ENCODE measurements at places on chromosomes 6 and 20.

- no peak for DNase-seq
Measured at GRCh38 chr20:16314320-16314719, 258.9 kb downstream of the KIF16B start.

GRCh38 chr6:44920952-44921491 is 407.1 kb upstream of the RUNX2 start:
- DNase-seq = no peak

- DNase-seq = no peak
Measured at GRCh38 chr6:143097224-143097795, 36.6 kb downstream of the AIG1 start.

DNA sequence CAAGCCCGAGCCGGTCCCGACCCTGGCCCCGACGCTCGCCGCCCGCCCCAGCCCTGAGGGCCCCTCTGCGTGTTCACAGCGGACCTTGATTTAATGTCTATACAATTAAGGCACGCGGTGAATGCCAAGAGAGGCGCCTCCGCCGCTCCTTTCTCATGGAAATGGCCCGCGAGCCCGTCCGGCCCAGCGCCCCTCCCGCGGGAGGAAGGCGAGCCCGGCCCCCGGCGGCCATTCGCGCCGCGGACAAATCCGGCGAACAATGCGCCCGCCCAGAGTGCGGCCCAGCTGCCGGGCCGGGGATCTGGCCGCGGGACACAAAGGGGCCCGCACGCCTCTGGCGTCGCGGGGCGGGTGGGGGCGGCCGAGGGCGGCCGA is 37.5 kb downstream of the YTHDF1 start:
- no peak for DNase-seq

DNA sequence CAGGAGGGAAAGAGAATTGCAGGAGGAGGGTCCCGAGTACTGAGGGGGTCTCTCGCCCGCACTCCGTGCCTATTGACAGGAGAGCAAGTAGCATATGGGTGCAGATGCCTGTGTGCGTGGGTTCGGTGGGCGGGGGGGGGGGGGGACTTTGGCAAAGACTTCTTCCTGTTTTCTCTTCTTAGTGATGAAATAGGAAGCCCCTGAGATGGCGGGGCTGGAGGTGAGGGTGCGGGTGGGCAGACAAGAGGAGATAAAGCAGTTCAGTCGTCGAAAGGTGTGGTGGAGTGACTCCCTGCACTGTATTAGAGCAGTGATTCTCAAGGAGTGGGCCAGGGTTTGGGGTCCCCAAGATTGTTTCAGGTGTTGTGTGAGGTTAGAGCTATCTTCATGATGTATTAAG is 3.7 kb downstream of the NAA20 start:
- DNase-seq = no peak

Data from stimulated activated CD4-positive, alpha-beta T cell treated with anti-CD3 and anti-CD28 coated beads, Interleukin-12 subunit alpha, Interleukin-12 subunit beta, amount 100 ng/mL, for 24 hours (primary cell).